ENCODE measurements at places on chromosomes 3 and 15.

DNA sequence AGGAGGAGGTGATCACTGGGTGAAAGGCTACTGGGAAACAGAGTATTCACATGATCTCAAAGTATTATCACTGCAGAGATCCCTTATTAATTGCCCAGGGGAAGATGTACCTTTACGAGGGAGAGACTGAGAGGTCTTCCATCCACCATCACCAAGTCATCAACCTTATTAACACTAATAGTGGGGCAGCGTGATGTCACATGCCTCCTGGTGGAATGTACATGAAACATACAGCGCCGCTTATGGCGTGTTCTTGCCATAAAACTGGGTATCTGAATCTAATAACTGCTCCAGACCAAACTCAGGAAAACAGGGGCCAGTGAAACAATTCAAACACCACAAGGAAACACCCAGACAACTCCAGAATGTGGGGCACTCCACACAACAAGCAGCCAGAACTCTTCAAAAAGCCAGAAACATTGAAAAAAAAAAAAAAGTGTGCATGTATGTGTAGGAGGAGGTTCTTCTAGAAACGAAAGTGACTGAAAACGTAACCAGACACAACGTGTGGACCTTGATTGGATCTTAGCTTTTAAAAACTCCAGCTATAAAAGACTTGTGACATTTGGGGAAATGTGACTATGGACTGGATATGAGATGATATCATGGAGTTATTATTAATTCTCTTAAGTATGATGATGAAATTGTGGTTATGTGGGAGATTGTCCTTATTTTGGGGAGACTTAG, 4.6 kb downstream of the STIMATE start:
- no peak for DNase-seq

DNA sequence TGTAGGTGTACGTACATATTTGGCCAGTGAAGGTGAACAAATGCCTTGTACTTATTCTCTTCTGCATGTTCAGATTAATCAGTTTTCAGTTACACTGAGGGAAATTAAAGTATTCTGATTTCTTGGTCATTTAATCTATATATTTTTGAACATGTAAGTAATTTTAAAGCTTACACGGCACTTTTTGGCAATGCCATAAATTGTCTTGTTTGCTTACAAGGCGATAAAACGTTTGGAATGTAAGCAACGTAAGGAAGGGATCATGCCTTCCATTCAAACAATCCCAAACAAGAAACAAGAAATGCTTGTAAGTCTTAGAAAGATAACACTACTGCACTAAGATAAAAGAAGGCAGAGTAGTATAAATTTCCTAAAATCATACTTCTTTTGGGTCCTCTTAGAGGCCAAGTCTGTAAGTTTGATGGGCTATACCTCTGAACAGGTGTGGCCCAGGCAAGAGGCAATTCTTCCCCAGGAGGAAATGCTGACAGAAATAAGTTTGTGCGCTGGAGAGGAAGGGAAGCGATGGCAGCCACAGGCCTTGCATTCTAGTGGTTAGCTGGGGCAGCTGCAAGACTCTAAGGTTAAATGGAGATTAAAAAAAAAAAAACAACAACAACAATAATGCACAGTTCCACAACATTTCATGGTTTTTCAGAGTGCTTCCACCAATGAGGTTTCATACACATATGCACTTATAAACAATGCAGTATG, 73.8 kb downstream of the GOLIM4 start:
- DNase-seq, result no peak

DNA sequence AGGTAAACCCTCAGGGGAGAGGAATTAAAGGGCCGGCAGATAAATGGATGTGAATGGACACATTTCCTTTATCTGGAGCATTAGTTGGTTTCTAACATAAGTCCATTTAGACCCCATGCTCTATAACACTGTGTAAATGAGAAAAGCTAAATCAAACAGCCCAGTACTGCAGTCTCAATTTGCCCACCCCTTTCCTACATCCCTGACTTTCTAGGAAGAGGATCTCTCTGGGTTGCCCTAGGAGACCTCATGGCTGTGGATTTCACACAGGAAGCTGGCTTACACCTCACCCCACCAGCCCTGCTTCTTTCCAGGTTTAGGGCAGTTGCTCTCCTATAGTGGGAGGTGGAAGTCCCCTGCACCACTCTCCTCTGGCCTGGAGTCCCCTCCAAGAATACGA, 126.2 kb downstream of the CLSTN2 start:
- no peak for DNase-seq

- no peak for DNase-seq
These were observed 164.0 kb downstream of the MINAR1 start for GRCh38 chr15:79595995-79596622.

DNA sequence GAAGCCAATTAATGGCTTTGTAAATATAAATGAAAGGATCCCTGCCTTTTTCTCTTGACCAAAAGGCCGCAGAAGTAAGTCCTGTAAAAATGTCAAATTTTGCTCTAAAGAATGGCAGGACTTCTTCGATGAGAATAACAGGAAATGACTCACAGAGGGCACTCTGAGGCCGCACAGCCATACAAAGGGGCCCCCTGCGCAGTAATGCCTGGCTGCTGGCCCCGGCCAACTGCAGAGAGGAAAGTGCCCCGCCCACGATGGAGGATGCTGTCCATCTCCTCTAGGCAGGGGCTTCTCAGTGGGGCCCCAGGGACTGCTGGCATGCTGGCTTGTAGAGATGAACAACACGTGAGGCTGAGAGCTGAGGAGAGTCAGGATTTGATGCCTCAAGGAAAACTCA, 18.1 kb upstream of the SCN10A start:
- DNase-seq, result no peak

- no peak for DNase-seq
These were observed 25.5 kb upstream of the NUDT16 start for GRCh38 chr3:131356006-131356595.

DNA sequence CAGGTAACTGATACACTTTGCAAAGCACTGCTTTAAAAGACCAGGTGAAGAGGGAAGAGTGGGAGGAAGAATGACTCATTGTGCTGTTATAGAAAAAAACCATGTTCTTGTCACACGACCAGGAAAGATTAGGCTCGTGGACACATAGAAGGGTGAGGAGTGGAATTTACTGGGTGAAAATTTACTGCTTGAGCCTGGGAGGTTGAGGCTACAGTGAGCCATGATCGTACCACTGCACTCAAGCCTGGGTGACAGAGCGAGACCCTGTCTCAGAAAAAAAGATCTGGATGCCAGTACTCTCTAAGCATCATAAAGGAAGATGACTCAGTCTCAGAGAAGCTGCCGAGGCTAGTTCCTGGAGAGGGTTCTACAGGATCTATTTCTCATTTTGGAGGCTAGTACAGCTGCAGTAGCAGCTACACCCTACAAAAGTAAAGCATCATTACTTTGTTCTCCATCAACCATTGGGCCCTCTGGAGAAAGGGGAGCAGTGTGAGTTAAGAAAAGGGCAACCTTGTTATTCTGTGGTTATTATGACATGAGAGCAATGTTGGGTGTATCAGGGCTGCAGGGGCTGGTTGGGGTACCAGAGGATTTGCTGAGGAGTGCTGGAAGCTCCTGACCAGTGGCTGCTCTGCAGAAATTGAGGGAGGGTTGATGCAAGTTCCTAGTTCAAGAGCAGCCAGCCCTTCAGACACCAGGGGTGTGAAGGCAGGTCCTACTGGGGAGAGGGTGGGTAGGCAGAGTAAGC, 75.4 kb downstream of the CMTM8 start:
- DNase-seq, result peak; percentile 19

DNA sequence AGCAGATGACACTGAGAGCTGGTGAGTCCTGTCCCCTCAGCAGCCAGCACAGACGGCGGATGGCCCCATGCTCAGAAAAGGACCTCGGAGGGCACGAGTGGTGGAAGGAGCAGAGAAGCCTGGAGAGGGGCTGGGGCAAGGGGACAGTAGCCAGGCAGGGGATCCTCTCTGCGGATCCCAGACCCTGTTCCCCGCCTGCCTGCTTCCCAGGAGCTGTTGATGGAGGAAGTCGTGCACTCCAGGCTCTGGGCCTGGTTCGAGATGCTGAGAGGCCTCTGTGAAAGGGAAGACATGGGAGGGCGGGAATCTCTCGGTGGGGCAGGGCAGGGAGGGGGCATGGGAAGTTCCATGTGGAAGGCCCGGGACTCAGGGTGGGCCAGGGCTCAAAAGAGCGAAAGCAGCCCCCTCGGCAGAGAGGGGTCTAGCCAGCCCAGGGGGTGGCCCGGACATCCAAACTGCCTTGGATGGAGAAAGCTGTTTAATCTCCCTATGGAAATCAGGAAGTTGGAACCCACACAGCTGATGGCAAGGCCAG, 47.9 kb upstream of the MAGEF1 start:
- no peak for DNase-seq

- no peak for DNase-seq
These were observed 34.9 kb downstream of the SEMA5B start for GRCh38 chr3:122992676-122993075.

- no peak for DNase-seq
These were observed 43.6 kb downstream of the PDIA5 start for GRCh38 chr3:123110282-123110975.

GRCh38 chr3:35739181-35739809, 100.0 kb downstream of the ARPP21 start:
- DNase-seq, result no peak

- DNase-seq, result no peak
These were observed 107.7 kb upstream of the SPRED1 start for GRCh38 chr15:38144921-38145320.

- DNase-seq, result no peak
These were observed 208.4 kb upstream of the CD96 start for GRCh38 chr3:111333642-111334041.

- DNase-seq, result no peak
These were observed 213.4 kb upstream of the SLC2A2 start for GRCh38 chr3:171239757-171240503.

DNA sequence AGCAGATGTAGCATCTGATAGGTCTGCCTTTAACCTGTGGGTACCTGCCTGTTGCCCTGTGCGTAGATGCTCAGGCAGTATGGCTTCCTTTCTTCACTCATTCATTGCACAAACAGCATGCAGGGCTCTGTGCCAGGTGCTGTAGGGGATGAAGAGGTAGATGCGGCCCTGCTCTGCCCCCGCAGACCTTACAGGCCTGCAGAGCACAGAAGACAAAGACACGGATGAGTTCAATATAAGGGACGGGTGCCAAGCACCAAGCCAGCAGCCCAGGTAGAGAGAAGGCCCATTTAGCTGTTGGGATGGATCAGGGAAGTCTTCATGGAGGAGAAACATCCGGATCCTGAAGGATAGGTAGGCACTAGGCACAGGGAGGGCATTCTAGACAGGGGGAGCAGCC, 69.4 kb downstream of the AAGAB start:
- DNase-seq, result no peak

DNA sequence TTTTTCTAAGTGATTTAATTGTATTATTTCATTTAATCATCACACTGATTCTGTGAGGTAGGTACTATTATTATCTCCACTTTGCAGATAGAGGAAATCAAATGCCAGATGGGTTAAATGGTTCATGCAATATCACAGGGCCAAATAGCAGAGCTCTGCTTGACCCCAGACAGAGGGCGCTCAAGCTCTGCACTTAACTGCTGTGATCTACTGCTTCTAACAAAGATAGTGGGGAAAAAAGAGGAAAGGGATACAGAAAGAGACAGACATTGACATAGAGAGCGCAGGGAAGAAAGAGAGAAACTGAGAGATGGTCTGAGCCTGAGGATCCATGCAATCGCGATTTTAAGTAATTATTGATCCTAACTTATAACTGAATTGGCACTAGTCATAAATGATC, 279.1 kb upstream of the THRB start:
- DNase-seq, result peak; percentile 67

- DNase-seq, result no peak
These were observed 99.2 kb upstream of the PSMD6 start for GRCh38 chr3:64122476-64122875.

DNA sequence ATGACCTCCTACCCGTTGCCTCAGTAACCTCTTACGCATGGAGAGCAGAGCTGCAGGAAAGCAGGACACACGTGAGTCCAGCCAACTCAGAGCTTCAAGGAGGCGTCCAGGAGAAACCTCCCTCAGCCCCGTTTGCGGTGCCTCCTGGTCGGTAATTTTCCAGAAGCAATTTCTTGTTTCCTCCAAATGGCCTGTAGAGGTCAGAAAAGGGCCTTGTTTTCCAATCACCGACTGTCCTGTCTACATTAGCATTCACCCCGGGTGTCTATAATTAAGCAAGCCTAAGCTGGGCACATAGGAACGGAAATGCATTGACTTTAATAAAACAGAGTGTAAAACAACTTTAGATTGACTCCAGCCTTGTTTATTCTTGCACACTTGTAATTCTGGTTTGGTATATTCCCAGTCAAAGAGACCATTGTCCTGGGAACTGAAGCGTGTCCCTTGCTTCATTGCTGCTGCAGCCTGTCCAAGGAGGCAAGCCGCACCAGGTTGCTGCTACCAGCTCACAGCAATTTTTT, 836.2 kb downstream of the AGBL1 start:
- DNase-seq, result peak; percentile 87

DNA sequence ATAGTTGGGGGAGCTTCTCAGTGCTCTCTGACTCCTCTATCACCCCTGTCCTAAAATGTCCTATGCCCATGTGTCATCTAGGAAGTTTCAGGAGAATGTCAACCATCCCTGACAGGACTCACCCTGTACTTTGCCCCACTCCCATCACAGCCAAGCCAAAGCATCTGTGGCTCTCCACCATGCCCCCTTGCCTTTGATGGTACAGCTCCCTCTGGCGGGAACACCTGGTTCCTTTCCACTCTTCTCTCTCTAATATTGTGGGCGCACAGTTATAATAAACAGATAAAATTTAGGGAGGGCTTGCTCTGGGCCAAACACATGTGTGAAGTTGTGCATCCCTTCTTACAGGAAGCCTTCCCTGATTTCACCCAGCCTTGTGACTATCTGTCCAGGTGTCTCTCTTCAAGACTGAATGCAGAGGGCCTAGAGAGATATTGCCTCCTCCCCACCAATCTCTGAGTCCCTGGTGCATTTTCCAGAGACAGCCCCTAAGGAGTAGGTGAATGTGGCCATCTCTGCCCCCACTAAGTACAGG, 62.8 kb downstream of the ISG20 start:
- DNase-seq, result no peak

DNA sequence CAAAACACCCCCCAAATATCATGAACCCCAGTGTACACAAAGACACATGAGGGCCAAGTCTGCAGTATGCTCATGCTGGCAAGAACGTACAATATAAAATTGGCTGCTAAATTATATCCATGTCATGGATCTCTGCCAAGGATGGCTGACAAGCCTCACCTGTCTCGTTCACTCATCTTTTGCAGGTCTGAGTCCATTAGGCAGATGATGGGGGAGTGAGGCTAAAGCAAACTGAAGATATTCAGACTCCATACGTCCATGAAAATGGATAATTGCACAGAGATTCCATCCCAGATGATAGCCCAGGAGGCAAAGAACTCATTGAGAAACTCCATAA, 122.3 kb upstream of the PTPRG start:
- DNase-seq, result no peak

DNA sequence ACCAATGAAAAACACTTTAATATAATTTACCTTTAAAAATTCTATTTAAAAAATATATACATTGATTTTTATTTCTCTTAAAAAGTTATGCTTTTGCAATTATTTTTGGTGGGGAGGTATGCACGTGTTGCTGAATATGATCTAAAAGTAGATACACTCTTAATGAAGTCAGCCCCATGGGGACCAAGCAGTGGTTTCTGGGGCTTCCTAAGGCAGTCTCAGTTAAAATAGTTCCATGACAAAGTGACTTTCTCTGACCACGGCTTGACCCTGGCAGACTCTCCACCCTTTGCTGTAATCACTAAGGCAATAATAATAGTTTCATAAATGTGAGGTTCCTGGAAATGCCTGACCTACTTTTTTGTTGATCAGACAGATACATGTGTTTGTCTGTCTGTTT, 50.4 kb downstream of the CCR4 start:
- DNase-seq, result no peak

- no peak for DNase-seq
These were observed 100.7 kb upstream of the PTPRG start for GRCh38 chr3:61460636-61461035.

All from putamen (tissue), 1 donor.